PC-3 (cell line): ENCODE measurements at places on chromosomes 4 and X.
A peak's percentile ranks its signal among the peaks of the same experiment; 100 is the strongest.

- DNase-seq, result no peak
Measured at GRCh38 chr4:100042235-100042634, 92.2 kb upstream of the H2AZ1 start.

- DNase-seq, result no peak
Measured at GRCh38 chr4:98446499-98447375, 185.6 kb downstream of the RAP1GDS1 start.

GRCh38 chr4:2298532-2298991, 36.7 kb upstream of the MXD4 start:
- no peak for DNase-seq

DNA sequence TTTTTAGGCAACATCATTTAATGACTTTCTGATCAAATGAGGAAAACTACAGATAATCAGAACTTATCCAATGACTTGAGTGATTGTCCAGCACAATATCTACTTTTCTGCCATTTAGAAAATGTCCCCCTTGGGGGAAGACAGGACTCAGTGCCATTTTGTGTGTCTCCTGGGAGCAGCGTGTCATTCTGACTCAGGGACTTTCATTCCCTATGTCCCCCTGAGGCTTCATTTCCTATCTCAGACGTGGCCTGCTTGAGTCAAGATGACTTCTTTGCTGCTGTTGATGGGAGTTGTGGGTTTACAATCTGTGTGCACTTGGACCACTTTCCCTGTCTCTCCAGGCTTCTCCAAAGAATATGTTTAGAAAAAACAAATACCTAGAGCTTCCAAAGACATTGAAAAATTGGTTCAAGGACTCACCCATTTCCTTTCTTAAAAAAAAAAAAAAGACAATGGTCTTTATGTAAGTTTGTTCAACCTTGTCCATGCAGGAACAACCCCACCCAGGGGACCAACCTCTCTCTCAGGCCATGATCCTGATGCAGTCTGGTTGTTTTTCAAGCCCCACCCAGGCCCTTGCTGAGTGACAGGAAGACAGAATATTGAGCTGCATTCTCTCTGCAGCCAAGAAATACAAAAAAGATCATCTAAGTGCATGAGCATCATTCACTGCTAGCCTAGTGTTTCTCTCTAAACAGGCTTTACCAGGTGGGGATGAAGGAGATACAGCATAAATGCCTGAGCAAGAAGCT, 34.3 kb upstream of the TMEM154 start:
- DNase-seq, result no peak

DNA sequence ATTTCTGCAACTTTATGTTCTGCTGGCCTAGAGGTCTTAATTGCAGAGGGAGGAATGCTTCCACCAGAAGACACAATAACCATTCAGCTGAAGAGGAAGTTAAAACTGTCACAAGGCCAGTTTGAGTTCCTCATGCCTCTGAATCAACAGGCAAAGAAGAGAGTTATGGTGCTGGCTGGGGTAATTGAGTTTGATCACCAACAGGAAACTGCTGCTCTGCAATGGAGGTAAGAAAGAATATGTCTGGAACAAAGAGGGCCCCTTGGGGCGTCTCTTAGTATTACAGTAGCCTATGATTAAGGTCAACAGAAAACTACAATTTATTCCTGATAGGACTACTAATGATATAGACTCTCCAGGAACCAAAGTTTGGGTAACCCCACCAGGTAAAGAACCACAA, 744.0 kb downstream of the FSTL5 start:
- DNase-seq, result peak; percentile 10

DNA sequence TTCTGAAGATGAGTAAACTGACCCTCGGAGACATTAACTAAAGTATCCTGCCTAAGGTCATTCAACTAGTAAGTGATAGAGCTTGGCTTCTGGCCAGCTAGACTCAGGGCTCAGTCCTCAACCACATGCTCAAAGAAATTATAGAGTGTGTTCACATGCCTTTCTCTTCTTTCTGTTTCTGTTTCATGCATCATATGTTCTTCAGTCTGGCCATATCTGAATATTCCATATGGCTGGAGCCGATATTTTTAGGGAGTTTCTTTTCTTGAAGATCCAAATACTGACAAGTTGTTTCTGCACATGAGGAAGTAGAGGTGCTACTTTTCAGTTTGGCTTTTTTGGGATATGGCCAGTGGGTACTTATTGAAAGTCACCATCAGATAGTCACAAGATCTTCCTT, 44.9 kb downstream of the MMRN1 start:
- DNase-seq, result no peak

- no peak for DNase-seq
Measured at GRCh38 chrX:2782171-2782570, 30.3 kb downstream of the XG start.

- no peak for DNase-seq
Measured at GRCh38 chr4:82097504-82097903, 276.3 kb downstream of the HNRNPD start.

DNA sequence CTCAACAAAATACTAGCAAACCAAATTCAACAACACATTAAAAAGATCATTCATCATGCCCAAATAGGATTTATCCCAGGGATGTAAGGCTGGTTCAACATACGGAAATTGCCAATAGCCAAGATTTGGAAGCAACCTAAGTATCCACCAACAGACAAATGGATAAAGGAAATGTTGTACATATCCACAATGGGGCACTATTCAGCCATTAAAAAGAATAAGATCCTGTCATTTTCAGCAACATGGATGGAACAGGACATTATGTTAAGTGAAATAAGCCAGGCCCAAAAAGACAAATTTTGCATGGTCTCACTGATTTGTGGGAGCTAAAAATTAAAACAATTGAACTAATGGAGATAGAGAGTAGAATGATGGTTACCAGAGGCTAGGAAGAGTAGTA, 82.0 kb upstream of the FAM241A start:
- DNase-seq, result peak; percentile 28

DNA sequence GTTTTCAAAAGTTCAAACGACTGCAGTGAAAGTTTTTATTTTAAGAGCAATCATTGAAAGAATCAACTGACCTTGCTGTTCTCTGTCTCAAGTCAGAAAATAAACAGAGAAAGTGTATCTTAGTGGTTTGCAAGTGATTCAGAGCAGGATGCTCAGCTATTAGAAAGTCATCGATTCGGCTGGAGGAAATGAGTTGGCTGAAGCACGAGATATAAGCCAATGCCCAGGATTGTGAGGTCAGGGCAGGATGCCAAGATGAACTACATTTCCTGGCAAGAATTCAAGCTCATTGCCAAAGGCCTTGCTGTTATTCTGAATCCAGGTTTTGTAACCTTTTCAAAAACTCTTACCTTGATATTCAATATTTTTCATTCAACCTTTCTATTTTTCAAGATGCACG, 541.4 kb upstream of the BOD1L1 start:
- peak; percentile 97 for DNase-seq

DNA sequence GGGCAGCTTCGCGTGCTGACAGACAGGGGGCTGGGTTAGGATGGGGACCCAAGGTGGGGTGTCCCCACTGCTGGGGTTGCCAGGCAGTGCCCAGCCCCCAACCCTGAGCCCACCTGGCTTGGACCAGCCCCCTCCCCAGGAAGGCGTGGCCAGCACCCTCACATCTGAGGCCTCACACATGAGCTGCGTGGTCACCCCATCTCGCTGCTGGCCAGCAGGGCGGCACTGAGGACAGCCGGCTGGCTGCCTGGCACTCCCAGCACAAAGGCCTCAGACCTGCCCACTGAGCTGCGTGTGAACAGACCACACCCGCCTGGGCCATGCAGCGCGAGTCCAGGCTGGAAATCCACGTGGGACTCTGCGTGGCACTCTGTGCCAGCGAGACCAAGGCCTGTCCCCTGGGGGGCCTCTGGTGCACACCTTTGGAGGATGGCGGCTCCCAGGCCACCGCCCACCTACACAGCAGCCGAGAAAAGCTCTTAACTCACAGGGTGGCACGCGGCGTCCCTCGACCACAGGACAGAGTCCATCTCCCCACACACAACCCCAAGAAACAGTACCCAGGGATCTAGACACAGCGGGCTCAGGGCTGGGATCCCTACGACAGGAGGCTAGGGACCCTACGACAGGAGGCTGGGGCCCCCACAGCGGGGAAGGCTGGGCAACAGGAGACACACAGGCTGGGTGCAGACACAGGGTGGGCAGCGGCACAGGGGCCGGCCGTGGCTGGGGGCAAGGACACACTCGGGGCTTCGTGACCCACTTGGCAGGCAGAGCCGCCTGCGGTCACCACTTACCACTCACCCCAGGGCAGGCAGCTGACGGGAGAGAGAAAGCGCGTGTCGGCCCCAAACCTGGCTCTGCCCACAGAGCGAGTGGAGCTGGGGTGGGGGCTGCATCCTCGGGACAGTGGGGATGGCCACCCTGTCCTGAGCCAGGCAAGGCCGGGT, 9.8 kb downstream of the DGKQ start:
- no peak for DNase-seq
